Head of caudate nucleus (tissue), 42 donors: ENCODE measurements at places on chromosomes 3 and 15.

- no peak for DNase-seq
Observed at GRCh38 chr3:134704133-134704532, 53.3 kb upstream of the KY start.

- no peak for DNase-seq
Observed at GRCh38 chr15:31560643-31561042, 234.0 kb downstream of the KLF13 start.

DNA sequence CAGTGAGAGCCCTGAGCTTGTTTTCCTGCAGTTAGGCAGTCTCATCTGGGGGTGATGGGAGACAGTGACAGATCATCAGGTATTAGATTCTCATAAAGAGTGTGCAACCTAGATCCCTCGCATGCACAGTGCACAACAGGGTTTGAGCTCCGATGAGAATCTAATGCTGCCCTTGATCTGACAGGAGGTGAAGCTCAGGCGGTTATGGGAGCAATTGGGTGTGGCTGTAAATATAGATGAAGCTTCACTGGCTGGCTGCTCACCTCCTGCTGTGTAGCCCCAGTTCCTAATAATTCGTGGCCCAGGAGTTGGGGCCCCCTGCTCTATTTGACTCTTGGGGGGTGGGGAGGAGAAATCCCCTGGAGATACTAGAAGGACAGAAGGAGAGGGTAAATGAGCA, 309.4 kb upstream of the STT3B start:
- DNase-seq = no peak

- DNase-seq = no peak
Observed at GRCh38 chr3:170196833-170197232, 15.3 kb upstream of the PHC3 start.

GRCh38 chr3:30581067-30581585, 25.3 kb upstream of the TGFBR2 start:
- DNase-seq = no peak

DNA sequence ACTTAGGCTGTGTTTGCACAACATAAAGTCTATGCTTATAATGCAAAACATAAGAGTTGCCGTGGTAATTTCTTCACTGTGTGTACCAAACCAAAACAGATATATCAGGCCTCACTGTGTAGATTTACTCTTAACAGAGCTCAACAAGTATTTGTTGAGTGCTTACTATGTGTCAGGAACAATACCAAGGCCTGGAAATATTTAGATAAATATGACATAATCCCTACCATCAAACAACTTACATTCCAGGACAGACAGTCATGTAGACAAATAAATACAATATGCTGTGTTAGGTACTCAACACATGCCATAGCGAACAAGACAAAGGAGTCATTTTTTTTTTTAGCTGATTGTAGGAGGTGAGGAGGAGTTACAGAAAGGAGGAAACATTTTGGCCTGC, 554.0 kb downstream of the NSUN3 start:
- DNase-seq = no peak

DNA sequence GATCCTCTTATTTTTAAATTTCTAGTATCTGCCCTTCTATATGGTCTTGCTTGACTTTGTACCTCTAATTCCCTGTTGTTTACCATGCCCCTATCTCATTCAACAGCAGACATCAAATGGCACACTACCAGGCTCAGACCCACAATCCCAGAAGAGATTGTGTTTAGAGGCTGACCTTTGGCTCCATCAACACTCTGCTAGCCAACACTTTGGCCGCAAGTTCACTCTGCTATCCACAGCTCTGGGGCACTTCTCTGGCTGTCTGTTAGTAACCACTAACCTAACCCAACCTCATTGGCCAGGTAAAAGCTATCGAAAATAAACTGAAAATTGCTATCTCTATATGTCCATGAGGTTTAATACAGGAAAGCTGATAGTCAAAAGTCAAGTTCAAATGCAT, 646.0 kb upstream of the CCDC54 start:
- DNase-seq = no peak

GRCh38 chr3:140316868-140317400, 360.9 kb upstream of the TRIM42 start:
- DNase-seq = no peak
